Activated CD4-positive, alpha-beta T cell treated with anti-CD3 and anti-CD28 coated beads, Interleukin-2, amount 50 U/mL, for 4 hours (primary cell): ENCODE measurements at places on chromosomes 3 and 15.

- DNase-seq: no peak
Measured at GRCh38 chr3:122974764-122975162, 52.8 kb downstream of the SEMA5B start.

DNA sequence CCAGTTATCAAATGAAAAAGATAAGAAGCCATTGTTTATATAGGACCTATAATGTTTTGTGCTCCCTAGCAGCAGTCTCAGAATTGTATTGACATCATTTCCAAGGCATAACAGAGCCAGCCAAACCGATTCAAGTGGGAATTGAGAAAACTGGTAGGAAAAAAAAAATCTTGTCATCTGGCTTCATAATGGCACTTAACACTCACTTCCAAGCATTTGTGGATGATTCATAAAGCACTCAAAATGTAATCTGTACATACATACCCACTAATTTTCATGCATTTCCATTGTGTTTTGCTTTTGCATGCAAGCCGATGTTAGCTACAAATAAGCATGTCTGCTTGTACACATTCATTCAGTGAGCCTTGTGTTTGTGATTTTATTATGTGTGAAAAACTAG, 18.6 kb upstream of the TRPC1 start:
- DNase-seq: no peak

DNA sequence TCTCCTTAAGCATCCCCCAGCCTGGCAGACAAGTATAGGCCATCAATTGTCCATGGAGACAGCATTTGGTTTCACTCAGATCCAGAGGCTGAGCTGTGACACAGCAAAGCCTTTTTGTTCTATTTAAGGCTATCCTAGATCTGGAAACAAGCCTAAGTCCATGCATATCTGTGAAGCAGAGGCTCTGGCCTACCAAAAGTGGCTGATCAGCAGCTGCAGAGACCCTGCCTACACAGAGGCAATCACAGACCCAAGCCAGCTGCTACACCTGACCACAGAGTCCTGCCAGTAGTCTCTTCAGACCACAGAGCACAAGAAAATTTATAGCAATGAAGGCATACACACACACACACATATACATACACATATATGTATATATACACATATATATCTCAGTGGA, 501.7 kb upstream of the ARPP21 start:
- no peak for DNase-seq

DNA sequence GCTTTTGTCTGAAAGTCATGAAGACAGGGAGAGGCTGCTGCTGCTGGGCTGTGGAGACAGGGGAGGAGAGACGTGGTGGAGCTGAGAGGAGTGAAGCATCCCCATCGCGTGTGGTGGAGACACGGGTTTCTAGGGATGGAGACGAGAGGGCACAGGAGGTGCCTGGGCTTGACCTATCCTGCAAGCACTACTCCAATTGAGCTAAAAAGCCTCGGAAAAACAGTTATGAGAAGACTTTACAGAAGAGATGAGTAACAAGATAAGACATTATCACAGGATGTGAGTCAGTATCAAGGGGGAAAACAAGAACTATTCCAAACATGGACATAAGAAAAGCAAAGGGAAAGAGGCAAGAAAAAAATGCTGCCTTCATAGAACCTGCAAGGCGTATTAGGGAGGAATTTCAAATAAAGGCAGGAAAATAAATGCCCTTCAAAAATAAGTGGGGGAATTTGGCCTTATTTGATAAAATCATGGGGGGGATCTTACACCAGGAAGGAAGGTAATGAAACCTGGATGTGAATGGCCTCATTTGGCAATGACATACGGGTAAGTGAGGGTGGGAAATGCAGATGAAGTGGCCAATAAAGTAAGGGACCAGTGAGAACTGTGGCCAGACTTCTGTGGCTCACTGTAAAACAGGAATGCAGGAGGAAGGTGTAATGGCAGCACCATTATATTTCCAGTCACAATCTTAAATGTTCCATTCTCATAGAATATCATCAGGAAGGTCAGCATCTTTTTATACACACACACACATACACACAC, 97.9 kb downstream of the PLD1 start:
- DNase-seq: no peak

DNA sequence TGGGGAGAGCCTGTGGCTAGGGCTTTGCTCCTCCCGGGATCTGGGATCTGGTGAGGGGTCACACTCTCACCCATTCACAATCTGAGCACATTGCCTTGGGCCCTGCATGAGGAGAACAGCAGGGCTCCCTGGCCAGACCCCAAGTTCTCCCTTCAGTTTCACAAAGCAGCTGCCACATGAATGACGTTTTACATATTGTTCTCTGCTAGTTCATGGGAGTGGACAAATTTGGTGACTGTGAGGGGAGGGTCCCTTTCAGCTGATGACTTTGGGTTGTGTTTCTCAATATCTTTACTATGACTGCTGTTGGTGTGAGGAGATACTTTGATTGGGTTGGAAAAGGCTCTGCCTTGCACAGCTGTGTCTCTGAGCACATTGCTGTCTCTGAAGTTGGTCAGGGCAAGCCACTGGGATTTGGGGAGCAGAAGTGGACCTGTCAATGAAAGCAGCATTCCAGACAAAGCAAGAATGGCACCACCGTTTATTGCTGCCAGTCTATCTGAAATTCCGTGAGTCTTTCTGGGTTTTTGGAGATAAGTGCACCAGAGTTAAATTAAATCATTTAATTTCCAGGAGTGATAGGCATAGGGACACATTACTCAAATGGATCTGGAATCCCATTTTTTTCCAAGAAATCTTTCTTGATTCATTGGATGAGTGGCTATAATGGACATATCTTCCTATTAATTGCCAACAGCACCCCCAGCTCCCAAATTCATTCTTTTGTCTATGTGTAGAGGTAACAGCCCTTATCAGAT, 10.3 kb downstream of the TIMP4 start:
- no peak for DNase-seq

- no peak for DNase-seq
Measured at GRCh38 chr15:37880835-37881153, 53.6 kb upstream of the TMCO5A start.

GRCh38 chr3:99186016-99186415, 284.5 kb upstream of the DCBLD2 start:
- no peak for DNase-seq

DNA sequence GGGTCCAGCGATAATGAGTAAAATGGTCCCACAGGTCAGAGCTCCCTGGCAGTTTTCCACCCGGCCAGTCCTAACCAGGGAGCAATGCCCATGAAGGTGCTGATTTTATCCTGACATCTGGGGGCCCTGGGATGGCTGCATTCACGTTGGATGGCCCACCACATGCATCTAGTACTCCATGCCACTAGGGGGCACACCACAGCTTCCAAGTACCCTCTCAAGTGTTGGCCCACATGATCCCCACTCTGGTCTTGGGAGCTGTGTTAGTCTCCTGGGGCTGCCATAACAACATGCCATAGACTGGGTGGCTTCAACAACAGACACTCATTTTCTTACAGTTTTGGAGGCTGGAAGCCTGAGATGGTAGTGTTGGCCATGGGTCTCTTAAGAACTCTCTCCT, 225.5 kb downstream of the SLCO3A1 start:
- DNase-seq: no peak
